ENCODE measurements at places on chromosomes 7 and 10.

DNA sequence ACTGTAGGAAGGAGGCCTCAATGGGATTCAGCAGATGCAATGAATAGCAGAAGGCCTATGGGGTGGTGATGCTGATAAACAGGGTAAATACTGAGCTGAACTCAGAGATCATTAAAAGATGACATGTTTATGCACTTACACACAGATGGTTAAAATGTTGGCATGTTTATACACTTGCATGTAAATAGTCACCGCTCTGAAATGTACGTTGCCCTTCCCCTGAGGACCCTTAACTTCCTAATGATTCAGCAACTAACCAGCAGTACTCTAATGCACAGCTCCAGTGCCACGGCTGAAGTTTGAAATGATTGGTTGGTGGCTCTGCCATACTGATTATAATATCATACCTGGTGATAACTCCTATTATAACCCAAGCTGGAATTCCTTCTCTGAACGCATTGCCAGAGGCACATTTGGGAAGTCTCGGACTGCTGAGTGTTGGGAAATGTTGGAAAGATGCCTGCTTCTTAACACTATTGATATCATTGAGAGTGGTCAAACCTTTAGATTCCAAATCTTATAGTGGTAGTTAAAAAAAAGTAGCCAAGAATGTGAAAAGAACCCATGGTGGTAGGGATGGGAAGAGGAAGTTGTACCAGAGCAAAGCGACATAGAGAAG lies 3.7 kb upstream of the CAV1 start:
- DNase-seq: no peak

DNA sequence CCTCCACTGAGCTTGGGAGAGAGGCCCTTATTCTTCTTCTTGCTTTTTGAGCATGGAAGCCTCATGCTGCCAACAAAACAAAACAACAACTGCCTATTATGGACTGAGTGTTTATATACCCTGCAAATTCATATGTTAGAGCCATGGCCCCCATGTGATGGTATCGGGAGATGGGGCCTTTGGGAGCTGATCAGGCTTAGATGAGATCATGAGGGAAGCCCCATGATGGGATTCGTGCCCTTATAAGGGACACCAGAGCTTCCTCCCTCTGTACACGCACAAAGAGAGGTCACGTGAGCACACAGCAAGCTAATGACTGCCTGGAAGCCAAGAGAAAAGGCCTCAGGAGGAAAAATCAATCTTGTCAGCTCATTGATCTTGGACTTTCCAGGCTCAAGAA lies 235.0 kb downstream of the FANK1 start:
- no peak for DNase-seq

- no peak for DNase-seq
Measured at GRCh38 chr7:51158211-51158610, 158.4 kb downstream of the COBL start.

DNA sequence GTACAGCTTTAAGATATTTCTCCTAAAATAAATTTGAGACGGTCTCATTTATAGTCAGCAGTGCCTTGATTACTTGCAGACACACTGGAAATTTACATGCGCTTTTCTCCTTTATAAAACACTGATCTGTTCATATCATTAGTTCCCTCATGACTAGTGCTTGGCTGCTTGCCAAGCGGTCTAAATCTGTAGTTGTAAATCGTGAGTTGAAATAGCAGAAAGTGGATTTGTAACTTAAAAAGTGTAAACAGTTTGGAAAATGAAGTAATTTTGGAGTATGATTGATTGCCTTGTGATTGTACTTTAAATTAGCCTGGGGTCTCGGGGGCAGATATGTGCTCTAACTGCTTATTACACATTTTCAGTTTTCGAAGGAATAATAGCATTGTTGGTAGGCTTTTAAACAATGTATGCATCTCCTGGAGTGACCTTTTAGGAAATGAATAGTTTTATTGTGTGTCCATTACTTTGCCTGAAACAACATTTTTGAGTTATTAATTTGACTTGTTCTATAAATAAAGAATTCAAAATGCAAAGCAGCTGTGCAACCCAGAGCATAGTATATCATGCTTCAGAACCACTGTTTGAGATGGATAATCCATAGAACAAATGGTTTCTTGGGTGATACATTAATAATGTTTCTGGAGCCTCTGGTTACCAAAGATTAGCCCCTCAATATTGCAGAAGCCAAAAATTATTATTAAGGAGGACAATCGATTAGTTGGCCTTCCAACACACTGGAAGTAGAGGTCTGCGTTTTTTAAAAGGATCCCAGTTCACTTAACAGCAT lies 73.3 kb downstream of the ARID5B start:
- DNase-seq: no peak
